Iris pigment epithelial cell (primary cell): ENCODE measurements at places on chromosomes 6 and 20.
A peak's percentile ranks its signal among the peaks of the same experiment; 100 is the strongest.

DNA sequence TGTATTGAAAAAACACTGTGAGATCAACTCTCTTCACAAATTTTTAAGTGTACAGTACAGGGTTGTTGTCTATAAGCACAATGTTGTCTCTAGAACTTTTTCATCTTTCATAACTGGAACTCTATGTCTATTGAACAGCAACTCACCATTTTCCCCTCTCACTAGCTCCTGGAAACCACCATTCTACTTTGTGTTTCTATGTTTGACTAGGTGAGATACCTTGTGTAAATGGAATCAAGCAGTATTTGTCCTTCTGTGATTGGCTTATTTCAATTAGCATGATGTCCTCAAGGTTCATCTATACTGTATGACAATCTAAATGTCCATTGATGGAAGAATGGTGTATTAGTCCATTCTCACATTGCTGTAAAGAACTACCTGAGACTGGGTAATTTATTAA, 210.1 kb upstream of the FUT9 start:
- DNase-seq = no peak

DNA sequence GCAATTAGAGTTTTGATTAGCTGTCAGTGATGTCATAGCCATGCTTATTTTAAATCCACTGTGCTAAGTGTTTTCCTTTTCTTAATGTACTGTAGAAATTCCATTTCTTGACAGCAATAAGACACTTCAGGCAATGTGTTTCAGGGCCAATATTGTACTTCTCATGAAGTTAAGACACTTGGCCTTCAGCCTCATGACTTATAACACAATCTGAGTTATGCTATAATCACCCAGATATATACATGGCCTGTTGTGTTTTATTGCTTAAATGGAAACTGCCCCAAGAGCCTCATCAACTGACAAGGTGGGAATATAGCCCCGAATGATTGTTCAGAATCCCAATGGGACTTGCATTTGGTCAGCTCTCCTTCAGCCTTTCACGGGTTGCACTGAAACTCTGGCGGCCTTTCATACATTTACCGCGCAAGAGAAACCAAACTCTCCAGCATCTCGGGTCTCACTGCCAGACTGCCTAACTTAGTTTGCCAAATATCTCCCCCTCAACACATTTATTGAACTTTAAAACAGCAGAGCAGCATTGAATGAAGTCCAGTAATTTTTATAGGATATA, 44.2 kb upstream of the TBX18 start:
- no peak for DNase-seq

DNA sequence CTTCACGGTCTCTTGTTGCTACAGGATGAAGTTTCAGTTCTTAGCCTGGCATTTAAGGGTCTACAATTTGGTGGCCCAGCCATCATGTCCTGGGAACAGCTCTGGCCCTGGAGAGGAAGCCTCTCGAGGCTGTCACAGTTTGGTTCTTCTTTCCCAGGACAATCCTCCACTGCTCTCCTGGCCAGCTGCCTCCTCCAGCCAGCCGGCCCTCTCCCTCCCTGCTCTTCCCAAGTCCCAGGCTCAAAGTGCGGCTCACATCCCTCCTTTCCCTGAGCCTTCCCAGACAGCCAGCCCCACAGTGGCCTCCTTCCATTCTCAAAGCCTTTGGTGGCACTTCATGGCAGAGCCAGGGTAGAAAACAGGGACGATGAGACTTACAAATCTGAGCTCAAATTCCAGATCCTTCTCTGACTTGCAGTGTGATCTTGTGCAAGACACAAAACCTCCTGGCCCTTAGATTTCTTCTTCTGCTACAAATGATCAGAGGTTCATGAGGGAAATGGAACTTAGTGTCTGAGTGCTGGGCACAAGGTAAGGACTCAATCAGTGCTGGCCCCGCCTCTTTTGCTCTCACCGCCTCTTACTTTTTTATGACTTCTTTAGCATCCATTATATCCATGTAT, 223.8 kb upstream of the ECI2 start:
- no peak for DNase-seq

- no peak for DNase-seq
These were observed 148.8 kb downstream of the QKI start for GRCh38 chr6:163563318-163563717.

GRCh38 chr20:11090751-11091150, 417.0 kb upstream of the JAG1 start:
- no peak for DNase-seq

- no peak for DNase-seq
These were observed 842 bp downstream of the SLC25A27 start for GRCh38 chr6:46653439-46654195.

DNA sequence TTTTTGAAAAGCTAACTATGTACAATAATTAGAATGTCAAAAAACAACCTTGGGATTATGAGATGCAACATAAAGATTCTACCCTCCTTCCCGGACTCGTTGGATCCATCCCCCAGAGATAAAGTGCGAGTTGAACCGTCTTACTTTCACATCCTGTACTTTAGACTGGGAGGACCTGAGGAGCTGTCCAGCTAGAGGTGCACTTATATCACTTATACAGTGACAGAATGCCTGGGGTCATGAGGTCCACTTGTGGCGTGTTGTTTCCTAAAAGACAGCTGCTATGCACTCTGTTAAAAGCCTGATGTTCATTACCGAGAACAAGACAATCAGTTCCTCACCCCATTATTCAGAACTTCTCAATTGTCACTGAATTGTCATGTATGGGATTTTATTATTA, 2.1 kb downstream of the CDS2 start:
- DNase-seq = no peak

DNA sequence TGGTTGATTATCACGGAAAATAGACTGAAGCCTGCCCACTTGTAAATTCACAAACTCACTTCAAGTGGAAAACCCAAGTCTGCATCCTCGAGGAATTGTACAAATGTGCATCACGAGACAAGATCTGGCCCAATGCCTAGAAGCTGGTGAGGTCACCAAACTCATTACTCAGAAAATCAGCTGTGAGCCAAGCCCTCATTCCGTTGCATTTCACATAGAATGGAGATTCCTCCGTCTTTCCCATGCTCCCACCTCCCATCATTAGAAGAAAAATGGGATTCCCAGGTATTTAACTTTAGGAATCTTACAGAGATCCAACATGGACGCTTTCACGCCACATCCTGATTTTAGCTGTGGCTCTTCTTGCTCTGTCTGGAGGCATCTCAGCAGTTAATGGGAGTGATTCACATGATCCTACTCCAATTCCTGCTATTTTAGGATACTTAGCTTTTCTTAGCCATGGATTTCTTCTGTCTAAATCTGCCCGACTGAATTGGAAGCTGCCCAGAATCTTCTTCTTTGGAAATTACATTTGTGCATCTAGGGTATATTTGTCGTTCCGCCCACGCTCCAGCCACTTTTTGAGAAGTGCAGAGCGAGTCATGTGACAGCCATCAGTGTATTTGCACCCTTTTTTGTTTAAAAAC, 68.7 kb upstream of the STMND1 start:
- peak; percentile 93 for DNase-seq

- no peak for DNase-seq
These were observed 134.8 kb downstream of the LY86 start for GRCh38 chr6:6723361-6723760.

- DNase-seq = no peak
These were observed 469 bp downstream of the TFAP2C start for GRCh38 chr20:56629464-56630085.

DNA sequence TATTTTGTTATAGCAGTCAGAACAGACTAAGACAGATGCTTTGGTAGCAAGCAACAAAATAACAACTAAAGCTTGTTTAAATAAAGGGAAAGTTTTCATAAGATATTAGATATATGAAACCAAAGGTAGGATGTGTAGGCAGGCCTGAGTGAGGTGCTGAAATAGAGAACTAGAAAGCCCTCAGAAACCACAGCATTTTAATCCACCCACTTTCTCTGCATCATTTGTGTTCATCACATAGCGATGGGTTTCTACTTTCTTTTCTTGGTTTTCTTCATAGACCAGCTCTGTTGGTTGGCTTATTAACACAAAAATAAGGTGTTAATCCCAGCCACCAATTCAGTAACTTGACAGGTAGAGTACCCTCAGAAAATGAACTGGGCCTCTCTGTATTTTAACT, 58.6 kb downstream of the RPS12 start:
- DNase-seq = no peak

DNA sequence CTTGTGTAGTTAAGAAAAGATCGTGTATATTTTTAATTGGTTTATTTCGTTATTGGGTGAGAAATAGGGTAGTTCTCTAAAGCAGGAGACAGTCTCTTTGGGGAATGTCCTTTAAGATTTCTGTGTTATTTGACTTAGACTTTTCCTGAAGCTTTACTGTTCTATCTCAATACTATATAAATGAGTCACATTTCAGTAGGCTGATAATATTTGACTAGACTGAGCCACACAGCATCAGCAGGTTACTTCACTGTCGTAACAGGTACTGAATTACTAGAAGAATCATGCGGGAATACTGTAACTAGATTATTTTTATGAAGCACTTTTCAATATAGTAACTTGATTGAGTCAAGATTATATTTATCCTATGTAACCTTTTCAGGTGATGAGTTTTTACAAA, 1.4 kb downstream of the SMAP1 start:
- DNase-seq = peak; percentile 27

GRCh38 chr20:3510110-3510509, 39.3 kb downstream of the ATRN start:
- DNase-seq = no peak

DNA sequence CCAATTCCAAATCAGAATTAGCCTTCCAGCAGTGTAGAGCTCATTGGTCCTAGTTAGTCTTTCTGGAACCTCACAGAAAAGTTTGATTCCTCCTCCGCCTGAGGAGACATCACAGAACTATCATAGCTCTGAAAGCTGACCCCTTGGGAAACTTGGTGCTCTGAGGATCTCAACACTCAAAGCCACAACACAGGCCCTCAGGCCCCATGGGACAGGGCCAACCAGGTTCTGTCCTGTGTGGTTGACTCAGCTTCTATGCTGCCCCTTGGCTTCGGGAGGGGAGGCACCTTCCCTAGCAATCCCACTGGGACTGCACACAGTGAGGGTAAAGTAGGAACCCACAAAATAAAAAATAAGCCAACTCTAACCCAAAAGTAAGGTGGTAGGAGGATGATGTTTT, 237.5 kb upstream of the ECI2 start:
- DNase-seq = no peak

- peak; percentile 72 for DNase-seq
These were observed 143.5 kb upstream of the AFDN start for GRCh38 chr6:167683028-167683862.

DNA sequence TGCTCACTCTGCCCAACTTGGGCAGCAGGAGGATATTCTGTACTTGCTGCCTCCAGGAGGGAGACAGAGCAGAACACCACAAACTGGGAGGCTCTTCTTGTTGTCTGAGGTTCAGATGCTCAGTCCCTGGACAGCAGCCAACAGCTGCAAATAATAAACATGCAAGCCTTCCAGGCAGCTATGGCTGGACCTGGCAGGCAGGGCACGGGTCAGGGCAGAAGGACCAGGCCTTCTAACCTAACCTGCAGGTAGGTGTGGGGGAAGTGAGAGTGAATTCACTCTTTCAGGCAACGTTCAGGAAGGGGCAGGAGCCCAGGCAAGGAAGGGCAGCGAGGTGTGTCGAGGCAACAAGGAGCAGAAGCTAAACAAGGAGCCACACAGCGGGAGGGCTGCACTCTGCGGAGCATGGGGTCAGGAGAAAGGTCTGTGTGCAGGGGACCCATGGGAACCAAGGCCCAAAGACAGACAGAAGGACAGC, 31.5 kb downstream of the NINL start:
- DNase-seq = peak; percentile 87

GRCh38 chr6:133392641-133393040, 151.5 kb downstream of the EYA4 start:
- no peak for DNase-seq

DNA sequence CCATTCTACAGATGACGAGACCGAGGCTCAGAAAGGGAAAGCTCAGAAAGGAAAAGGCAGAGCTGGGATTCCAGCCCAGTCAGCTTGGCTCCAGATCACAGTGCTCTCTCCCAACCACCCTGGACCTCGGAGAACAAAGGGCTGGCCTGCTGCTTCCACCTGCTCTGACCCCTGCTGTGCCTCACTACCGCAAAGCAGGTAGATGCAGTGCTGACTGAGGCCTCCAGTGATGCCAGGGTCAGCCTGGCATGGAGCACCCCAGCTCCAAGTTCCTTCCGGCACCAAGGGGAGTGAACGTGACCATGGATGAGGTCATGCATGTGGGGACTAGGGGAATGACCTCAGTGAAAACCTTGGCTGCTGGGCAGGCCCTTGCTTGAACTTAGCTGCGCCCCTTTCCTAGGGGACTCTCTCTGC, 20.7 kb upstream of the TLDC2 start:
- DNase-seq = no peak

GRCh38 chr6:158487495-158487894, 72.4 kb upstream of the TMEM181 start:
- DNase-seq = no peak

DNA sequence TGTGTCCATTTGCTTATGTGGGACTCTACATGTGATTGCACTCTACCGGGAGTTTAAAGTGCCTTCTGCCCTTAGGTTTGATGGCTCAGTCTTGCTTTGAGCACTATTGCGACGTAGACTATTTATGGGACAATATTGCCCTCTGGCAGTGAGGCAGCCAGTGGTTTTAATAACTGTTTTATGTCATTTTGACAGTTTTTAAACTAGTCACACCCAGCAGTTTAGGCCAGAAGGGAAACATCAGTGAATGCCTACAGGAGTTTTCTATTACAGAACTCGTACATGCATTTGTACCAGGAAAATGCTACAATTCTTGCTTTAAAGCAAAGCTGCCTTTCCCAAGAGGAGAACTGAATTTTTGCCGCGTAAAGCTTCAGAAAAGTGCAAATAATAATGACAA, 813.7 kb downstream of the KIF16B start:
- no peak for DNase-seq

DNA sequence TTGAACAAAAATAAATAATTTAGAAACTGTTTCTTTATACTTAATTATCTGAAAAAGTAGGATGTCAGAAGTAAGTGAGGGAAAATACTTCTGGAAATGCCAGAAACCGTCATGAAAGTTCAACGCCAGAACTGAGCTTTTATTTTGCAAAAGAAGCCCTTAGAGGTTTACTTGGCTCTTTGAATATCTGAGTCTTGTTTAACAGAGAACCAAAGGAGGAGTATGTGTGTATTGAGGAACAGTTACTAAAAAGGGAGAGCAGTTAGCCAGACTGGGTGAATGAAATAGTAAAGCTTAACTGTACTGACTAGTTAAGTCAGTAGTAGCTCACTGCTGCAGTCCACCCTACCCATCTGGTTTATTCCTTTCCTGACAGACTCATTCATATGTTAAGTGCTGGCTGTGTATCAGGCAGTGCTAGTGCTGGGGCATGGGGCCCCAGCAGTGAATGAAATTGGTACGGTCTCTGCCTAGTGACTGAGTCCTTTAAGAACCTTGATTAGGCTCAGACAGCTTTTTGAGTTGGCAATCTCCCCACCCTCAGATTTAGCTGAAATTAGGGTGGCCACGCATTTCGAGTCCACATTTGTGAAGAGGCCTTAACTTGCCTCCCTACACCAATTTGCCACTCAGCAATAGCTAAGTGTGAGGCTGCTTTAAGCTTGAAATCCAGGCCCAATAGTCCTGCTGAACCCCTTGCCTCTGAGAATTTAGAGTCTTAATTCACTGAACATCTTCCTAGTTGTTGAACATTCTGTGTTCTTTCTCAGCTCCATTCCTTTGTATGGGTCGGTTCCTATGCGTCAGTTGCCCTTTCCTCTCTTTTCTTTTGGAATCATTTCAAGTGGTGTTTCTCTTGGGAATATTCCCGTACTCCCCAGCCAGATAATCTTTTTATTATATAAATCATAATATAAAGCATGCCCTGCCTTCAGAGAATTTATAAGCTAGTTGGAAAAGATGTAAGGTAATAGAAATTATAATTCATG, 20.2 kb downstream of the MAP3K4 start:
- no peak for DNase-seq
